ENCODE measurements at places on chromosomes 12 and 14.

DNA sequence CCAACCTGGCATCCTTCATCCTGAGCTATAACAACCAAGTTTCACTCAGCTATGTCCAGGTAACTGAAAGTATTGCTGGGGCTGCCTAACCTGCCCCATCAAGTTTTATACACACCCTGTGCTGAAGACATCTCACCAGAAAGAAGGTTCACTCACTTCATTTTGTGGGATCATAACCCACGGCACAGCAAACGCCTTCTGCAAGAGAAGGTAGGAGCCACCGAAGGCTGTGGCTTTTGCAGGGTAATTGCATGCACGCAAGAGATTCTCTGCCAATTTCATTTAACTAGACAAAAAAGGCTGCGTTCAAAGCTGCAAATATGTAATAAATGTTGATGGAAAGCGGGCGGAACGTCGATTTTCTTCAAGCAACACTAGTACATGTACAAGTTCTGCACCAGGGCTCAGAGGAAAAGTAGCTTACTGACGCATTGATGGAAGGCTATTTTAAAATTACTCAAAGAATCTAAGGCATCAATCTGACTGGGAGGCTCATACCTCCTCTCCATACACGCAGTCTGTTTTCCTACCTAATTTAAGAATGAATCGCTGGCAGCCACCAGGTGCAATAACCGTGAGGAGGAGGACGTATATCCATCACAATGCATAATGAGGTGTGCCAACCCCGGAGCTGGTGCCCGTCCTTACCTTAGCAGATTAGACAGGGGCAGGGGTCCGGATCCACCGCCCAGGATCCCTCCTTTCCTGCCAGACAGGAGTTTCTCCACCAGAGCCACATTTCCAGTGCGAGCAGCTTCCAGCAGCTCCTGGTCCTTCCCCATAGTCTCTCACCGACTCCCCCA is 1.1 kb downstream of the ANKS1B start:
- DNase-seq, result no peak

DNA sequence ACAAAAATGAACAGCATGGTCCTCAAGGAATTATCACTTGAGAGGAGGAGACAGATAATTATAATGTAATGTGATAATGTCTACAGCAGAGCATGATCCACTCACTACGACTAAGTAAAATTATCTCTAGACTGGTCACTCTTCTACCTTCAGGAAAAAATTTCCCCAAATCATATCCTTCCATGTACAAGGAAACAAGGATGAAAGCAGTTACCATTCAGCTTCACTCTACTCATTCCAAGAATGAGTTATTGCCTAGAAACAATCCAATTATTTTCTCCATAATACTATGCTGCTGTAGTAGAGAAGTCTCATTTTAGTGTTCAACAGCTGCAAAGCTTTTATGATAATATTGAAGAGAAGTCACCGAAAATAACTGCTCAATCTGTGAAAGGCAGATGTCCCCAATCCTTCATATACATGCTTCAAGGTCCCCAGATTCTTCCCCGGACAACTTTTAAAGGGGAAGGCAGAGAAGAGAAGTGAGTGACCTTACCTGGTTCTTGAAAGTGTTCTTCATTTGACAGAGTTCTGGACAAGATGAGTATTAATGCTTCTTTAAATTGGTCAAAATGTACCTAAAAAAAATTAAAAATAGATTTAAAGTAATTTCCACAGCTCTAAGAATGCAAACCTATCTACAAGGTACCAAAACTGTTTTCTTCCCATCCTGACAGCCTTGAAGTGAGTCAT is 24.6 kb downstream of the NIN start:
- no peak for DNase-seq

- DNase-seq, result no peak
Observed at GRCh38 chr14:82720946-82721345, 1187.3 kb upstream of the SEL1L start.

DNA sequence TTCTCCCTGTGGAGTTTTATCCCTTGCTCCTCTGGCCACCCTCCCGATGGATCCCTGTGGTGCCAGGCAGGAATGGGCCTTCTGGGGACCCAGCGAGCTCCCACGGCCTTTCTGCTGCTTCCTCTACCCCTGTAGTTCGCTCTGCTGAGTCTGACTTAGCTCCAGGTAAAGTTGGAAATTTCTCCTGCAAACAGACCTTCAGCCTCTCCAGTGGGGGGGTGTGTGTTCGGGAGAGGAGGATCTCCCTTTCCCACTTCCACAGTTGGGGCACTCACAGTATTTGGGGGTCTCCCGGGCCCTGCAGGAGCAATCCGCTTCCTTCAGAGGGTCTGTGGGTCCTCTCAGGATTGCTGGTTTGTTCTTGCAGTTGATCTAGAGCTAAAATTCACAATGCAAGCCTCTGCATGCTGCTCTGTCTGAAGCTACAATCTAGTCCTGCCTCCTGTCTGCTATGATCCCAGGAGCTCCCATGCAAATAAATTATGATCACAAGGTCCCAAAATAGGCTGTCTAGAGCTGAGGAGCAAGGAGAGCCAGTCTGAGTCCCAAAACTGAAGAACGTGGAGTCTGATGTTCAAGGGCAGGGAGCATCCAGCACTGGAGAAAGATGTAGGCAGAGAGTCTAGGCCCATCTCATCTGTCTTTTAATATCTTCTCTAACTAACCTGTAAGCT is 18.3 kb downstream of the MTRFR start:
- no peak for DNase-seq

DNA sequence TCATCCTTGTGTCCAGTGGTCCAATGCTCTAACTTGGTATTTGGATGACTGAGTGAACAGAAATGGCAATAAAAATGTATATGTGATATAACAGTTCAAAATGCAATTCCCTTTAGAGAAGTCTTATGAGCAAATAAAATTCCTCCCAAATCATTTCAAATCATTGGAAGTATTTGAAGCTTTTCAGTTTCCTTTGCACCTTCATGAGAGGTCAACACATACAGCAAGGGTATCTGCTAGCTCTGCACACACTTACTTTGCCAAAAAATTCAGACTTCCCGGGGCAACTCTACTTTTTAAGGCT is 423.7 kb downstream of the ATP23 start:
- no peak for DNase-seq

- DNase-seq, result no peak
Observed at GRCh38 chr12:1995205-1995896, 8.9 kb downstream of the DCP1B start.

- no peak for DNase-seq
Observed at GRCh38 chr12:42608196-42608825, 18.8 kb upstream of the PRICKLE1 start.

GRCh38 chr12:29211696-29212095 is 62.6 kb downstream of the FAR2 start:
- no peak for DNase-seq

GRCh38 chr12:44876544-44877410 is 662 bp upstream of the NELL2 start:
- DNase-seq, result no peak

- no peak for DNase-seq
Observed at GRCh38 chr14:92421751-92422150, 91.8 kb upstream of the RIN3 start.

- DNase-seq, result no peak
Observed at GRCh38 chr12:98037401-98038140, 477.8 kb upstream of the TMPO start.

DNA sequence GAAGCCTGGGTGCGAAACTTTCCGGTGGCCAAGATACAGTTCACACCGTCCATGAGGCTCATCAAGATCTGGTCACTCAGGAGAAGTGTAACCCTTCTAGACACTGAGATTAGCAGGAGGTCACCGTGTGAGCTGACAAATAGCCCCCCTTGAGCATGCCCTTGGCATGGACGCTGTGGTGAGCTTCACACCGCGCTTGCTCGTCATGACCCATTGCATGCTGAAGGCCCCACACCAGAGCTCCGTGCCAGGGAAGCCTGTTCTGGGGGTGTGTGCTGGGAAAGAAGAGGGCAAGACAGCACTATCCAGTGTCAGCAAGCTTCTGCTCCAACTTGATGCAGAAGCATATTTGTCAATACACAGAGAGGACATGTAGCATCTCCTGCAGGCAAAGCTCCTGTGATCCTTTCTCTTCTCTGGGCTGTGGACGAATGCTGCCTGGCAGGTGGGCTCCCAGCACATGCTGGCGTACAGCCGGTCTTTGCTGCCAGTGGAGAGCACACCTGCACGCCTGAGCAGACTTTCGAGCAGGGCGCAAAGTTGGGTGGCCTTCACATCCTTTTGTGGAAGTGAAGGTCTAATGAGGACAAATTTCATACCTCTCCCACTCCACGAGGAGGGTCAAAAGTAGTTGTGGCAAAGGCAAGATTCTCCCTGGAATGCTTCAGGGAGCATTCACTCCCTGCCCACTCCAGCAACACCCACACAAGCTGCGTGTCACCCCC is 126.9 kb upstream of the FKBP4 start:
- DNase-seq, result no peak

- no peak for DNase-seq
Observed at GRCh38 chr12:5520037-5520436, 88.1 kb downstream of the NTF3 start.

- DNase-seq, result no peak
Observed at GRCh38 chr12:118060301-118061010, 523 bp downstream of the WSB2 start.

DNA sequence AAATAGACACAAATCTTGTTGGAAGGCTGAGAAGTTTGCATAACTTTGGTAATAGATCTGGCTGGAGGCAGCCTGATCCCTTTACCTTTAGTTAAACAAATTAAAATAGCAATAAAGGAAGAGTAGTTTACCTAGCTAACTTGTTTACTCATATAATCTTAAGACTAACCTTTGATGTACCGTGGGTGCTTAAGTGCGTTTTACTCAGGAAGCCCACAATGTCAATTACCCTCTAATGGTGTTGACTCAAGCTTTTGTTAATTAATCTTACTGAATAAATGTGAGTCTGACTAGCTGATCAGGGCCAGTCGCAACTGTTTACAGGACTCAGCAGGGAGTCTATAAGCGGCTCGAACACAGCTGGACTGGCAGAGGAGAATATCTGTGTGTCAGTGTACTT is 51.5 kb downstream of the FAR2 start:
- no peak for DNase-seq

GRCh38 chr14:56412468-56413434 is 166.8 kb upstream of the TMEM260 start:
- no peak for DNase-seq

DNA sequence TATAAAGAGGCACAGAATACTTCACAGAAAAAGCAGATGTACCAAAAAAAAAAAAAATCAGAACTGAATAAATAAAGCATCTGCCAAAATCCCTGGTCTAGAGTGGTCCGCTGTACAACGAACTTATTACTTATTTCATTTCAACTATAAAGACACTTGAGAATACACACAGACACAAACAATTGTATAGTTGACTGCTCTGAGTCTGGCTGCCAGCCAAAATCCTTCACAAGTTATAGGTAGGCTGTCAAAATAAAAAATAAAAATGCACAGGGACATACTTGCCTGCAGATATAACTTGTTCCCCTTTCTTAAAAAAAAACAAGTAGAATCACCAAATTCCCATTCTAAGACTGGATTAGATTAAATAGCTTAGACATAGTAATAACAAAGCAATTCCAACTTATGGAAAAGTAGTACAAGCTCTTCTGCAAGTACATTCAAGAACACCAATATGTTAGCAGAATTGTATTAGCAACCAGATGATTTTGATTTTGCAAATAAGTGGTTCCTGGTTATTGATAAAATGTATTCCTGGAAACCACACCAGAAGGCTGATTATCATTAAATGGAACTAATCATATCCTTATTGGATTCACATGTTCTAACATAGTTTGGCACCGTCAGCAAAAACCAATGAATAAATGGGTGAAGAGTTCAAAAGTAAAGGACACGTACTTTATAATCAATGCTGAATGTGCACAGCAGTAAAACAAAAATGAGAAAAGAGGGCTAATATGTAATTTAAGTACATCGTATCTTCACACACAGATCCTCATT is 248.5 kb downstream of the NELL2 start:
- DNase-seq, result no peak

DNA sequence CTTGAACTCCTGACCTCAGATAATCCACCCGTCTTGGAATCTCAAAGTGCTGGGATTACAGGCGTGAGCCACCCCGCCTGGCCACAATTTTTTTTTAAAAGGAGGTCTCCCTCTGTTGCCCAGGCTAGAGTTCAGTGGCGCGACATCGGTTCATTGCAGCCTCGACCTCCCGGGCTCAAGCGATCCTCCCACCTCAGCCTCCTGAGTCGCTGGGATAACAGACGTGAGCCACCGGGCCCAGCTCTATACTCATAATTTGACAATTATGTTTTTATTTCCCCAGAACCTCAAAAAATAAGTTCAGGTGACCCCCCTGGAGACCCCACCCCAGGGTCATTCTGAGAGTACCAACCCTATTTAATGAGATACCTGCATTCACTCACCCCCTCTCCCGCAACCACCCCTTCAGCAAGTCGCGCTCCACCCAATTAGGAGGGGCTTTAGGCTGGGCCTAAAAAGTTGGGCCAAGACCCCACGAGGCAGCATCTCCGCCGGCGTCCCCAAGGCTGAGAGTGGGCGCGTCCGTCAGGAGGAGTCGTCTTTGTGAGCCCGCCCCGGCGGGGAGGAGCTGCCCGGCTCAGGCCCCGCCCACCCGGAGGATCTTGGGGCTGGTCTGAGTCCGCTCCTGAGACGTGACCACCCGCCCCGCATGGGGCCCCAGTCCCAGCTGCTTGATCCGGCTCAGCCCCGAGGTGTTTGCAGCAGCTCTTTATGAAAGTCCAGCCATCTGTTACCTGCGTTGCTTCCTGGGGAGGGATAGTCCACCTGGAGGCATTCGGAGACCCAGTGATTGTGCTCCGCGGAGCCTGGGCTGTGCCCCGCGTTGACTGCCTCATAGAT is at the start of gene ANKRD33:
ANKRD33 (plus strand) TSS at position 628 of the 840 bp plus-strand sequence; CDS start at position 712, 84 bp downstream.
- DNase-seq, result no peak

- no peak for DNase-seq
Observed at GRCh38 chr12:62879691-62880090, 55.3 kb downstream of the PPM1H start.

- no peak for DNase-seq
Observed at GRCh38 chr14:34009956-34010355, 59.1 kb upstream of the EGLN3 start.

DNA sequence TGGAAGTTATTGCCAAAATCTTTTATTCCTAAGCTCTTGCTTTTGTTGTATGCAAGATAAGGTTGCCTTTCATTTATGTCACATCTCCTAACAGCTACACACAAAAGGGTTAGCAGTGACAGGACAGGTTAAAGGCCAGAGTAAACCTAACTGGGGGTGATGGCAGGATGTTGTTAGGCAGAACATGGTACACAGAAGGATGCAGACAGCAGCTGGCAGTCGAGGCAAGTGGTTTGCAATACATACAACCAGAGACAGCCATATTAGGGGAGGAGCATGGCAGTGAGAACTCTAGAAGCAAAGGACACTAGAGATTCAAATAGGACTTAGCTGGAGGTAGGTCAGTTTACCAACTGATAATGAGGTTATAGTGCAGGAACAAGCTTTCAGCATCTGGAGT is 2.7 kb upstream of the ABCD2 start:
- DNase-seq, result no peak

GRCh38 chr12:46390304-46390703 is 17.7 kb upstream of the SLC38A2 start:
- no peak for DNase-seq

DNA sequence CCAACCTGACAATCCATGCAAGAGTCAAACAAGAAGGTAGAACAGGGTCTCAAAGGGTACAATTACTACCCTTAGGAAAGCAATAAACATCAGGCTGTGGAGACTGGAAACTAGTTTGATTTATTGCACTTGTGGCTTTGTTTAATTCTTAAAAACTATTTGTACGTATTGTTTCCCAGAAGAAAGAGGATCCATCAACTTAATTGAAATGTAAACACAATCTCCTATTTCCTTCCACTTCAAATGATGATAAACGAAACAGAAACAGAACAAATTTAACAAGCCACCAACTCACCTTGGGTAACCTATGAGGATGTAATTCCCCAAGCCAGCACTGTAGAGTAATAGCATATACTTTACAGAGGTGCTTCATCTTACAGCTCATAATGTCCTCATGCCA is 8.0 kb downstream of the STXBP6 start:
- DNase-seq, result no peak

All from AG09319 (cell line).